ENCODE measurements at places on chromosomes 2 and 18.

DNA sequence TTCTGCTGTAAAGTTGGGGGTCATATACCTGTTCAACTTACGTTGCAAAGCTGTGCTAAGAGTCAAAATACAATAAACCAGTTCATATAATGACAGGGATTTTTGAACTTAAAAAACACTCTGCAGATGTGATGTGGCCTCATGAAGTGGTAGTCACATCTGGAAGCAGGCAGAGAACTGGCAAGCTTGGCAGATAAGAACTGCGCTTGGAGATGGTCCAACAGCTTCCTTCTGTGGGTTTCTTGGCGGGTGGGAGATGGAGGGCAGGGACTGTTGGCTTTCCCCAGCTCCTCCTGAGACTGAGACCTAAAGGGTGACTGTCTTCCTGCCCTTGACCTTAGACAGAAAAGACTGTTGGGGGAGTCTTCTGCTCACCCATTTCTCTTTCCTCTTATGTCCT is 140.4 kb downstream of the CTIF start:
- no peak for DNase-seq

- no peak for DNase-seq
Observed at GRCh38 chr18:62728254-62728653, 12.9 kb downstream of the PHLPP1 start.

GRCh38 chr2:47905386-47906156 is 727 bp downstream of the FBXO11 start:
- no peak for DNase-seq

- DNase-seq: no peak
Observed at GRCh38 chr2:231228974-231229529, 30.6 kb downstream of the ARMC9 start.

DNA sequence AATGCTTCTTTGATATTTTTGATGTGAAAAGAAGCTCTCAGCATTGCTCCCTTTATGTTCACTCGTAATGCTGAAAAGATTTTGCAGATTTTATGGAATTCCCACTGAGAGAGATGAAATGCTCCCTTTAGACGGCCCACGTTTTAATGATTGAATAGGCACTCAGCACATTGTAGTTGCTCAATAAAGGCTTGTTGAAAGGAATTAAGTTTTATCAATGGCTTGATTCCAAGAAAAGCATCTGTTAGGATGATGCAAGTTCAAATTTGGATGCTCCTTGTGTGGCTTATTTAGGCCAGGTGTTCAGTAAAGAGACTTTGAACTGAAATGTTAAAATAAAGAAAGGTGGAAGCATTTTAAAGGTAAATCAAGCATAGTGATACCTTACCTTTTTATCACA is 725.1 kb downstream of the EPHA4 start:
- DNase-seq: no peak

DNA sequence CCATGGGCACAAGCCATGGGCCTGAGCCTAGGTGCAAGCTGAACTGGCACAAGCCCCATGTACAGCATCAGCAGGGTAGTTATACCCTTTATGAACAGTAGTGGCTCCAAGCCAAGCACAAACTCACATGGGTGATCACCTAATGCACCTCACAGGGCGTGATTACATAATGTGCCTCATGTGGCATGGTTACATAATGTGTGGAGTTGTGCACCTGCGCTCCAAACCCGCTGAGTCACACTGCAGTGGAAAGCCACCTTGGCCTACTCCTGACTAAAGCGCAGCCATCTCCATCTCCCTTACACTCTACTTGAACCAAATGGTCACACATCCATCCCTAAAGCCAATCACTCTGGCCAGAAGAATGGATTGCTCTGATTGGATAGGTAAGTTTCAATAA is 279.7 kb downstream of the MBD2 start:
- no peak for DNase-seq

GRCh38 chr2:186734957-186735734 is 41.3 kb downstream of the FAM171B start:
- no peak for DNase-seq

- DNase-seq: no peak
Observed at GRCh38 chr2:147541314-147541713, 303.5 kb upstream of the ACVR2A start.

- DNase-seq: peak; percentile 61
Observed at GRCh38 chr18:13221869-13222855, 3.6 kb downstream of the LDLRAD4 start.

- no peak for DNase-seq
Observed at GRCh38 chr2:189791338-189792042, 7.2 kb downstream of the PMS1 start.

- peak; percentile 42 for DNase-seq
Observed at GRCh38 chr2:143686585-143687164, 557.5 kb downstream of the ARHGAP15 start.

GRCh38 chr2:217142649-217143266 is 282.9 kb upstream of the TNP1 start:
- DNase-seq: peak; percentile 13

- DNase-seq: no peak
Observed at GRCh38 chr2:28329184-28329583, 63.5 kb upstream of the FOSL2 start.

GRCh38 chr2:101745711-101746694 is 48.5 kb downstream of the MAP4K4 start:
- DNase-seq: no peak

DNA sequence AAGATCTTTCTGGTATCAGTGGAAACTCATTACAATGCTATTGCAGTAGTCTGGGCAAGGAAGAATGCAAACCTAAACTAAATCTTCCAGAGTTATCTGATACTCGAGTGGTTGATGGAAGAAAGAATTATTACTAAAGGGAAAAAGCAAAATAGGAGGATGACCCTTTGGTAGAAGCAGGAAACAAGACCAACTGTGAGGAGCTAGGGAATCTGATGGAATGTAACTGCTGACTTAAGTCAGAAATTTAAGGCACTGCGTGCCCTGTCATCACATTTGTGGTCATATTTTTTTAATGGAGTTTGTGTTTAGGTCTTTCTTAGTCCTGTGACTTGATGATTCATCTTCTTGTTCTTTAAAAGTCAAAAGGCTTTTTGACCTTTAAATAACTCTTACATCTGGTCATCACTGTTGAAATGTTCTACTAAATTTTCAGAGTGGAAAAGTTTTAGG is 36.5 kb upstream of the ARMC9 start:
- DNase-seq: no peak

GRCh38 chr2:59047373-59047995 is 806.4 kb upstream of the FANCL start:
- DNase-seq: no peak

- no peak for DNase-seq
Observed at GRCh38 chr2:112710956-112711750, 9.7 kb upstream of the NT5DC4 start.

GRCh38 chr2:172985139-172985892 is 90.3 kb upstream of the MAP3K20 start:
- no peak for DNase-seq

- DNase-seq: no peak
Observed at GRCh38 chr18:55906536-55906935, 318.5 kb upstream of the TCF4 start.

GRCh38 chr18:44958455-44958854 is 277.8 kb downstream of the SETBP1 start:
- no peak for DNase-seq

DNA sequence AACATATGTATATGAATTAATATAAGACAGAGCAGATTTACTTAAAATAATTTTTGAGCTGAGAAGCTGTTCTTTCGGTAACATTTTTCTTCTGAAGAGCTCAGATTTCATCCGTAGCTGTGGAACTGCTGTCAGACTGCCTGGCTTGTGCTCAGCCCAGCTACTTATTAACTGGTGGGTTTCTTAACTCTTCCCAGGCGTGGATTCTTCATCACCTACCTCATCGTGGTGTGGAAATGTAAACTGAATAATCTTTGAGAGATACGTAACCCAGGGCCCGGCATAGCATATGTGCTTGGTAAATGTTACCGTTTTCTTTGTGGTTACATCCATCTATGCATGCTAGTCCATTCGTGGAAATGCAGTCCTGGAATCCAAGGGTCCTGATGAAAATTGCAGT is 145.0 kb downstream of the MCFD2 start:
- DNase-seq: no peak

DNA sequence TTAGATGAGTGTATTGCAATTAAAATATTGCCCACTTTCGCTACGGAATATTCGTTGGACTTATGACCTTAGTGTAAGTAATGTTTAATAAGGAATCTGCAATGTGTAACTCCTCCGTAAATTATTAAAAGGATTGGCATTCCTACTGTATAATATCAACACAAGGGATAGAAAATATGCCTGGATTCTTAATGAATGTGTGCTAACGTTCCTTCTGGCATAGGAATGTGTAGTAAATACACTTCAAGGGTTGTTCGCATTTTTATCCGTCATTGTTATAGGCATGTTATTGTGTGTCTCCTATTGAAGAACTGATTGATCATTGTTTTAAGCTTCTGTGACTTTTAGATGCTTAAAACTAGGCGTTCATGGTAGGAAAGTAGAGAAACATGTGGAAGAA is 134.5 kb downstream of the NEDD4L start:
- DNase-seq: no peak

- DNase-seq: no peak
Observed at GRCh38 chr18:31610286-31611205, 18.9 kb downstream of the TTR start.

DNA sequence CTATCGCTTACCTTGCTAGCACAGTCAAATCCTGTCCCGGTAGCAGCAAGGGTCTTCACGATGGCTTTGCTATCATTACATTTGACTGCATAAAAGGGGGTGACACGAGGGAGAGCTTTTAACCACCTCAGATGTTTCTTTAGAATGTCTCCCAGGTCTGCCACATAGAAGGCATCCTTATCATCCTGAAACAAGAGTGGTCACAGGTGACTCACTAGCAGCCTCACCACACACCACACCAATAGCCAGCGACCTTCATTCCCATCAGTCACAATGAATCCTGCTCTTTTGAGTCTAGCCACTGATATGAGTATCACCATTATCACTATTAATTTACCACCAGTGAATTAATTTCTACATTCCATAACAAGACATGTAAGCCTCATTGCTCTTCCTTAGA is 3.7 kb downstream of the ODC1 start:
- DNase-seq: no peak

DNA sequence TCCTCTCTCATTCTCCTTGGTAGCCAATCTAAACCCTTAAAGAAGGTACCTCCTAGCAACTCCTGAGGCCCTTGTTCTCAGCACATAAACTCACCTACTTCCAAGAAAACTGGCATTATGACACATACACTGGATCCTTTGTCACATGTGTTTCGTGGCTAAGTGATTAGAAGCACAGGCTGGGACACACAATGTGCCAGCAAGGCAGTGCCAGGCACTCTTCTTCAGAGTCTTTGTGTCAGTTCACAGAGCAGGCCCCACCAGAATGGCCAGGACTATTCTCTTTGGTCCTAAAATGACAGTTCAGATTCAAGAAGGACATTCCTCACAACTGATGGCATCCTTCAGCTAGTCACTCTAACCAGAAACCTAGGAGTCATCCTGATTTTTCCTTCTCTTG is 40.3 kb downstream of the SMC6 start:
- DNase-seq: no peak

- no peak for DNase-seq
Observed at GRCh38 chr18:36194600-36195315, 7.5 kb downstream of the MOCOS start.

DNA sequence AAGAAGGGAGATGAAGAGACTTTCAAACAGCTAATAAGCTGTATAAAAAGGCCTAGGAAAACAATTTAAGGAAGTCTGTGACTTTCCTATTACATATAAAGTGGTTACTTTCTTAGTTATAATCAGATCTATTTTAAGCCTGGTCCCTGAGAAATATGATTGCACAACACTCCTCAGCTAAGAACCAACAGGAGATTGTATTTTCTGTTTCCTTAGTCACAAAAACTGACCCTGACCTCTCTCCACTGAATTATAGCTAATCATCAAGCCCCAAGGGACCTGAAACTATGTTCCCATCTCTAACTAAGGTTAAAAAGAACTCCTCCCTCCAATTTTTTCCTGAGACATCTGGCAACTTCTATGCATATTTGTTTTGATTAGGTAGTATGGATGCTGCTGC is 106.9 kb downstream of the ROCK1 start:
- no peak for DNase-seq

GRCh38 chr18:48455555-48456478 is 46.6 kb upstream of the ZBTB7C start:
- no peak for DNase-seq

GRCh38 chr2:134642938-134643337 is 75.9 kb downstream of the TMEM163 start:
- DNase-seq: no peak

GRCh38 chr2:91748902-91749301 is 3057.4 kb downstream of the RPIA start:
- DNase-seq: no peak

DNA sequence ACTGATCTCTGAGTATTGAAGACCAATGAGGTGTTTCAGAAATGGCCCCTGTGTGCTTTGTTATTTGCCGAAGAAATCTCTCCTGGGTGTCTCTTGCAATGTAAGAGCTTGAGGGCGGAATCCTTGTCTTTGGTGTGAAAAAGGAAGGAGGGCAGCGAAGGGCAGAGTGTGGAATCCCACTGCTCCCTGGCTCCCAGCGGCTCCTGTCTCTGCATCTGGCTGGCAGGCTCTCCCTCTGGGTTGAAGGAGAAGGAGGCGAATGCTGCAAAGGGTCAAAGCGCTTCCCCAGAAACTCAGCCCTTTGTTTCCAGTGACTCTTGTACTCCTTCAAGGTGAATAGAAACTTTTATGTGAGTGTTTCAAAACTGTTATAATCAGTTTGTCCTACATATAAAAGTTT is 457.5 kb downstream of the CNTNAP5 start:
- no peak for DNase-seq

- DNase-seq: no peak
Observed at GRCh38 chr2:239265681-239266433, 135.0 kb downstream of the HDAC4 start.

DNA sequence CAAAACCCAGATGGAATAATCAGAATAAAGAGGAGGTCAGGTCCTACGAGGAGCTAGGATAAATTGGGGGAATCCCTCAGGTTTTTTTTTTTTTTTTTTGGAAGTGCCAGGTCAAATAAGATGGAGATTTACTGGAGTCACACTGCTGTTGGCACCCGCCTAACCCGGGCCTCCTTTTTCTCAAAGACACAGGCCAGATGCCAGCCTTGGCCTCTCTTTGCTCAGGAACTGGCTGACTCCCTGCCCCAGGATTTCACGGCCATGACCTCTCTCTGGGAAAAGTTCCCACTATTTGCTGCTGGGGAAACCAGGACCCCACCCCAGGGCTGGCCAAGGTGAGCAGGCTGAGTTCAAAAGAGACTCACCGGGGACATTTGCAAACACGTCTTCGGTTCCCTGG is 2.5 kb downstream of the CD8A start:
- DNase-seq: no peak

GRCh38 chr2:145374165-145374564 is 854.2 kb upstream of the ZEB2 start:
- no peak for DNase-seq

Data from NCI-H1694 treated with DMSO at 0.1 percent for 48 hours (cell line).